ENCODE measurements at places on chromosomes 2 and 18. TPM values are rescaled to one million over a fixed set of nuclear protein-coding genes. Genes with fewer than 3 reads are reported as not detected.
A peak's percentile ranks its signal among the peaks of the same experiment; 100 is the strongest.

DNA sequence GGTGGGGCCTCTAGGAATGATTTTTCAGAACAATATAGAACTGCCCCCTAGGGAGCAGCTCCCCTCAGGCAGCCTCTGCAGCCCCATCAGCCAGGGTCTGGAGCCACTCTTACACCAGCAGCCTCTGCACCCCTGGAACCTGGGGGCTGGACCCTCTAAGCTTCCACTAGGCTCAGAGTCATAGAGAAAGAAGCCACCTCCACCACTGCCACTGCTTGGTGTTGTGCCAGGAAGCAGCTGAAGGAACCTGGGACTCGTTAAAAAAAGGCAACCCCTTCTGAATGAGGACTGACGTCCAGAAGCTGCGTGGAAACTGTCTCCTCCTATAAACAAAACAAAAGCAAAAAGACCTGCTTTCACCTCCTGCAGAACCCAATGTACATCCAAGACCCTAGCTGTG lies 98.1 kb upstream of the HS6ST1 start:
- no peak overlapping the region for H3K27ac ChIP-seq
- no peaks in the 10 kb centered on the region for H3K27me3 ChIP-seq
- H3K36me3 ChIP-seq = no peaks in the 10 kb centered on the region
- DNase-seq = no peak
- no peak overlapping the region for H3K4me3 ChIP-seq
- no peaks in the 10 kb centered on the region for H3K4me1 ChIP-seq

DNA sequence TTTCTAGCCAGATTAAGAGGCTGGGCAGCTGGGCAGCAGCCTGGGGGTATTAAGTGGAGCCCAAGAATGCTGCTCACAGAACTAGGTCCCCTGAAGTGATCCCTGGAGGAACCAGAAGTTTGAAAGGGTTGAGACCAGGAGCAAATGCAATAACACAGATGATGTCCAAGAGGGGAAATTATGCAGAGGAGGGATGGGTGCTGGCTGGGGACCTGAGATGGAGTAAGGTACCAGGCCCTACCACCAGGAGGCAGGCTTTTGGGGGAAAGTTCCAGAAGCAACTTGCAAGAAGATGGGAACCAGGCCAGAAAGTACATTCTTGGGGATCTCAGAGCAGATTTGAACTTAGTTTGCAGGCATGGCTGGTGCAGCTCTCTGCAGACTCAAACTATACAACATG lies 175.1 kb downstream of the NCK2 start:
- DNase-seq = no peak
- H3K4me1 ChIP-seq = no peaks in the 10 kb centered on the region
- no peak overlapping the region for H3K4me3 ChIP-seq

GRCh38 chr18:27724362-27724761 lies 452.6 kb downstream of the CDH2 start:
- no peaks in the 10 kb centered on the region for H3K27me3 ChIP-seq
- no peaks in the 10 kb centered on the region for H3K36me3 ChIP-seq
- no peaks in the 10 kb centered on the region for H3K4me1 ChIP-seq
- no peak overlapping the region for H3K27ac ChIP-seq

DNA sequence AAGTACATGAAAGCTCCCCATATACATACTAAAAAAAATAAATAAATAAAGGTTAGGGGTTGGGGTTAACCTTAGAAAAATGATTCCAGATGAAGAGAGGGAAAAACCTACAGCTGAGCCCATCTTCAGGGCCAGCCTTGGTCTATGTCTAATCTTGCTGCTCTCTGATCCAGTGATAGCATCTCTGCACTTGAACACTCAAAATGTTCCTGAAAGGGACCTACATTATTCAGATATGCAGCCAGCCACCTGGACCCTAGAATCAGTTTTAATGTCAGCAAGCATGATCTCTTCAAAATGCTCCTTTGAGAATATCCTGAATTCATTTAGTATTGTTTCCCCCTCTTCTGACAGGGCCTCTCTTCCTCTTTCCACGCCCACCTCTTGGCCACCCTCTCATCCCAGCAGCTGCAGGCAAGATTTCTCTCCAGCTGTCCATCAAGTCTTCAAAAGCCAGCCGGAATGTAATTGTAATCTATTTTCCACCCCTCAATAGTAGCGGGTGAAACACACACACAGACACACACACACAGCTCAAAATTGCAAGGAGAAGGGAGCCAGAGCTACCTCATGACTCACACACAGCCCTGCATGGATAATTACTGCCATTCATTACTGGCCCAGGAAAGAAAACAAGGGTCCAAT lies 135.5 kb downstream of the MYO3B start:
- H3K27ac ChIP-seq = no peak overlapping the region
- H3K27me3 ChIP-seq = no peaks in the 10 kb centered on the region
- H3K4me1 ChIP-seq = no peaks in the 10 kb centered on the region
- no peaks in the 10 kb centered on the region for H3K36me3 ChIP-seq
- DNase-seq = no peak

DNA sequence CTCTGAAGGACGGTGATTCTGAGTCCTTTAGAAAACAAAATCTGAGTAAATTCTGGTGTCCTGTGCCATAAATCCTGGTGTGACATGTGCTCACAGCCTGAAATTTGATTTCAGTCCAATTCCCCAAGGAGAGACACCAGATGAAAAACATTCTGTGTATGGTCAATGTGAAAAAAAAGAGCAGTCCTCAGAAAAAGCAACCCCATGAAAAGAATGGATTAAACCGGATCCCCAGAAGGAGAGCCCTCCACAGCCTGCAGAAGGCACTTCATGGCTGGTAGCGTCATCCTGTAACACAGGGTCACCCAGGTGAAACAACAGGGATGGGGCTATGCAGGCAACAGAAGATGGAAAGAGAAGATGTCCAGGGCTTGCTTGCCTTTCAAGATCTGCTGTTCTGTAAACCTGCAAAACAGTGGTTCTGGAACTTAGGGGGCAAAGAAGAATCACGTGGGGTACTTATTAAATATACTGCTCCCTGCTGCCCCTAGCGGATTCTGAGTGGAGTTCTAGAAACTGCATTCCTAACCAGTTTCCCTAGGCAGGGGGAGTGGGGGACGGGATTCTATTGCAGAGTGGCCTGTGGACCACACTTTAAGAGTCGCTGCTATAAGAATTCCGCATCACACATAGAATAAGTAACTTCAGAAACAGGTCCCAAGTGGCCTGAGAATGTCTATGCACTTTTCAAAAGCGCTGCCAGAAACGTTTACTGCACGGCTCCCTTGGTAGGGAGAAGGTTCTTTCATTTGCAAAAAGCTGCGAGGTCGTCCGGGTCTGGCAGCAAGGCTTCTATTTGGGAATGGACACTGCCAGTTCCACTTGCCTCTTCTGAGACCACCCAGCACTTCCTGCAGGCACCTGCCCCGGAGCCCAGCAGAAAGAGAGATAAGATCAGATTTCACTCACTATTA lies 118.9 kb upstream of the ARL5A start:
- peaks cover 32% of the 10 kb centered on the region for H3K4me1 ChIP-seq
- peak overlapping the region; percentile 14 for H3K4me3 ChIP-seq
- no peak for DNase-seq
- no peaks in the 10 kb centered on the region for H3K36me3 ChIP-seq

DNA sequence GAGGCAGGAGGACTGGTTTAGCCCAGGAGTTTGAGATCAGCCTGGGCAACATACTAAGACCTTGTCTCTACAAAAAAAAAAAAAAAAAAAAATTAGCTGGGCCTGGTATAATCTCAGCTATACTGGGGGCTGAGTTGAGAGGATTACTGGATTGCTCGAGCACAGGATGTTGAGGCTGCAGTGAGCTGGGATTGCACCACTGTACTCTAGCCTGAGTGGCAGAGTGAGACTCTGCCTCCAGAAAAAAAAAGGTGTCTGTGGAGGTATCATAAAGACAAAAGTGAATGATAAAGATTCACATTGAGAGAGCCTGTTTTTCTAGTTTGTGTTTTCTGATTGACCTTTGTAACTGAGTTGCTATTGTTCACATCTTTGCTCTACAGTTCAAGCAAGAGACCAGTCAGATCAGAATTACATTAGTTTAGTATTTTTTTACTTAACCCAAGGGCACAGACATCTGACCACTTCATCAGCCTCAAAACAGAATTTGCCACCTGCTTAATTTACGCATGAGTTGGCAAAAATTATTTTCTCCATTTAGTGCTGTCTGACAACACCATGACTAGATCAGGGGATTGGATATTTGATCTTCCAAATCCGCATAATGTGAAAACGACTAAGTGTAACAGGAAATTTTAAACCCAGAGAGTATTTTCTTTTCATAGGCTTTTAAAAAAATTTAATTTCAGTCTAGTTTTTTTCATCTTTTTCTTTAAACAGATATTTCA lies 271.0 kb downstream of the TGIF1 start:
- DNase-seq = no peak
- no peak overlapping the region for H3K4me3 ChIP-seq
- H3K4me1 ChIP-seq = no peaks in the 10 kb centered on the region

- no peak overlapping the region for H3K27ac ChIP-seq
- no peaks in the 10 kb centered on the region for H3K27me3 ChIP-seq
- no peak overlapping the region for H3K4me3 ChIP-seq
- H3K4me1 ChIP-seq = no peaks in the 10 kb centered on the region
- no peaks in the 10 kb centered on the region for H3K36me3 ChIP-seq
Measured at GRCh38 chr18:5710235-5710634, 166.4 kb upstream of the EPB41L3 start.

GRCh38 chr2:55419233-55419678 lies 400 bp downstream of the CCDC88A start:
- H3K4me1 ChIP-seq = peaks cover 22% of the 10 kb centered on the region
- H3K36me3 ChIP-seq = no peaks in the 10 kb centered on the region
- H3K4me3 ChIP-seq = peak overlapping the region; percentile 81
- H3K27ac ChIP-seq = peak overlapping the region; percentile 92
- no peaks in the 10 kb centered on the region for H3K27me3 ChIP-seq

POTEF gene
- not detected for total RNA-seq

AP1S3 gene
- total RNA-seq = 9.8 TPM

All from vagina (tissue), 2 donors.